ENCODE measurements at places on chromosomes 2 and 18.

GRCh38 chr2:232476791-232477190 lies 10.8 kb downstream of the ECEL1 start:
- DNase-seq, result no peak

DNA sequence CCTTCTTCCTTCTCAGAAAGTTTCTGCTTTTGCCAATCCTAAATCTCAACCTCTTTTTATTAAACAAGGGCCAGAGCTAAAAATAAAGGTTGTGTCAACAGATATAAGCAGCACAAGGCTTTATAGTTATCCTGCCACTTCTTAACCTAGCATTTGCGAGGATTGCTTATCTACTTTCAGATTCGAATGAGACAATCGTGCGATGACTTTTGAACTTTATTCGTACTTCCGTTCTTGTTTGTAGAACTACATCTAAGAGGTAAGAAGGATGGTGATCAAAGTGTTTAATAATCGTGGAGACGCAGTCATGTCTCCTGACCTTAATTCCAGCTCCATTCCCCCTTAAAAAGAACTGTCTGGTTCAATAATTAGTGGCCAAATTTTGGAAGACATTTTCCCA lies 578.6 kb downstream of the PIK3C3 start:
- DNase-seq, result no peak

GRCh38 chr2:34892766-34893165 lies 1293.7 kb upstream of the FAM98A start:
- DNase-seq, result no peak

GRCh38 chr2:45300026-45300750 lies 290.9 kb upstream of the SIX2 start:
- no peak for DNase-seq

GRCh38 chr2:144826105-144826504 lies 306.2 kb upstream of the ZEB2 start:
- no peak for DNase-seq

DNA sequence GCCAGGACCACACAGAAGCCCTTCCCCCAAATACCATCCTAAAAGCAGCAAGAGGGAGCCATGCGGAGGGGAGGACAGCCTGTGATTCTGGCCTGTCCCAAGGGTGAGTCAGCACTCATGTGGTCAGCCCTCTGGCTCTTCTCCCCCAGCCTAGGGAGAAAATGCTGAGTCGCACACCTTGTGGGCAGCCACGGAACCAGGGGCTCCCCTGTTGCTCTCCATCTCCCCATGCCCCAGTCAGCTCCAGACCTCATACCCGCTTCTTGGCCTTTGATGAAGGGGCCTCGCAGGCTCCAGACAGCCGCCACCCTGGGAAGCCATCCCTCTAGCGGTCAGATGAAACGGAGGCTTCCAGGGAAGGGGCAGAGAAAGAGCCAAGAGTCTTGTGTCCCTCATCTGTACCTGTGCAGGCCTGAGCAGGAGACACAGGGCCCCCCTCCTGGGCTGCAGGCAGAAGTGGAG lies 181.3 kb upstream of the SIX2 start:
- DNase-seq, result peak; percentile 78

- no peak for DNase-seq
Observed at GRCh38 chr2:199744724-199745123, 106.3 kb downstream of the FTCDNL1 start.

GRCh38 chr18:23049698-23050373 lies 85.4 kb upstream of the CABLES1 start:
- peak; percentile 4 for DNase-seq

- DNase-seq, result peak; percentile 28
Observed at GRCh38 chr18:75041586-75041985, 167.4 kb downstream of the PTGR3 start.

- peak; percentile 52 for DNase-seq
Observed at GRCh38 chr2:207528980-207529329, 807 bp upstream of the CREB1 start.

DNA sequence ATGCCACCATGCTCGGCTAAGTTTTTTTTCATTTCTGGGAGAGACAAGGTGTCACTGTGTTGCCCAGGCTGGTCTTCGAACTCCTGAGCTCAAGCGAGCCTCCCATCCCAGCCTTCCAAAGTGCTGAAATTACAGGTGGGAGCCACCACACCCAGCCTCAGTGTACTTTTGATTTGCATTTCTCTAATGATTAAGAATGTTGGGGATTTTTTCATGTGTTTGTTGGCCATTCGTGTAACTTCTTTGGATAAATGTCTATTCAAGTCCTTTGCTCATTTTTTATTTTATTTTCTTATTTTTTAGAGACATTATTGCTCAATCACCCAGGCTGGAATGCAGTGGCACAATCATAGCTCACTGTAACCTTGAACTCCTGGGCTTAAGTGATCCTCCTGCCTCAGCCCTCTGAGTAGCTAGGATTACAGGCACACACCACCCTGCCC lies 73.1 kb downstream of the TMEM185B start:
- no peak for DNase-seq

DNA sequence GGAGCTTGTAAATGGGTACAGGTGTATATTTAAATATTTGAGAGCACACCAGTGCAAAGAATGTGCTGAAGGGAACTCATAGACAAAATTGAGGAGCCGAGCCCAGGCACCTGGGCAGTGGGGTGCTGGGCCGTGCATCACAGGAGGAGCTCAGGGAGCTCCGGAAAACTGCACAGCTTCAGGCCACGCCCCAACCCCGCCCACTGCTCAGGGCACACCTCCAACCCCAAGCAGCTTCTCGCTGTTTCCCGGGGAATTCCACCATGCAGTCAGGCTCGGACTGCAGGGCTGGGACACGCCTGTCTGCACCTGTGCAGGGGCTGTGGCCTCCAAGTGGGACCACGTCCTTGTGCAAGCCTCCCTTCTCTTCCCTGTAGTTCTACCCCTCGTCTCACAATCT lies 243.0 kb downstream of the HDAC4 start:
- no peak for DNase-seq

- peak; percentile 47 for DNase-seq
Observed at GRCh38 chr2:157786663-157787363, 89.3 kb downstream of the ACVR1 start.

GRCh38 chr2:219526320-219527075 lies 12.2 kb downstream of the ASIC4 start:
- no peak for DNase-seq

GRCh38 chr2:109162999-109163398 lies 34.0 kb downstream of the SH3RF3 start:
- DNase-seq, result peak; percentile 31

DNA sequence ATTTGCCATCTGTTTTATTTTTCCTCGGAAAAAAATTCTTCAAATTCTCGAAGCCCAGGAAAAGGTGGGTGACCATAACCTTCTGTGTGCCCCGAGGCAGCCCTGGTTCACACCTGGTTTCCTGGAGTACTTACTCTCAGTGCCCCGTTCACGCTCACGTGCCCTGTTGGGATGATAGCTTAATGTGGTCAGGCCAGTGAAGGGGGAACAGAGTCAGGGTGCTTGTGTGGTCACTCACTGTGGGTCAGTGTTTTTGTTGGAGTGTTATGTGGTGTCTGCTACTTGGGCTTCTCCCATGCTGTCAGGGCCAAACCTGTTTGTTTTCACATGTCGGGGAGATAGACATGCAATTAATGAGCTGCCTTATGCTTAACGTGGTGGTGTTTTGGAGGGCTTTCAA lies 78.1 kb downstream of the MAP4K4 start:
- no peak for DNase-seq

DNA sequence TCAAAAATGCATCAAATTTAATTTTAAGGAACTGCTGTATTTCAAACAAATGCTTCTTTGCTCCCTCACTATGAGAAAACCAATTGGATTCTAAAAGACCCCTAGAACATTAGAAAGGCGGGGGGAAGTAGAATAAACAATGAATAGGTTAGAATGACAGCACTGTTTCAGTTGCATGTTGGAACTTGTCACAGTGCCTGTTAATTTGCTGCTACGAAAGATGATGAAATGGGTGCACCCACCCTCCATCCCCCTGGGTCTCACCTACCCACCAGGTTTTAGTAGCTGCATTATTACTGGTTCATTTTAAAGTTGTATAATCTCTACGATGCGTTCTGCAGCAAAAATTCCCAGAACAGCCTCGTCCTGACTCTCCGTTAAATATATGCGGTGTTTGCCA lies 193.0 kb upstream of the COPS8 start:
- DNase-seq, result no peak

GRCh38 chr2:176997792-176998169 lies 214.8 kb upstream of the HNRNPA3 start:
- no peak for DNase-seq

DNA sequence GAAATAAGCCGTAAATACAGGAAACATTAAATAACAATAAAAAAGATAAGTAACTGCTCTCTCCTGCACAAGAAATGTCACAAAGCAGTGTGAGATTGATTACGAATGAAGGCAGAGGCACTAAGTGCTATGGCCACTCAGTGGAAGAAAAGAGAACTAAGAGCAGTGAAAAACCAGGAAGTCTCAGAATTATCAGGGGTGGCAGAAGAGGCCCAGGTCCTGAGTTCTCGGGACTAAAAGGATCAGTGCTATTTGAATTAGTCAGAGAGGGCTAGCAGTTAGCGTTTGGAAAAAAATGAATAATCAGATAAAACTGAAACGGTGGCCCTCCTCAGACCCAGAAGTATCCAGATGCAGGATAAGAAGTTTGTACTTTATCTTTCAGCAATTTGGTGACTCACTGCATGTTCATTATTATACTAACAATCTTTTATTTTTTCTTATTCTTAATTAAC lies 367.1 kb downstream of the ZEB2 start:
- DNase-seq, result peak; percentile 66

DNA sequence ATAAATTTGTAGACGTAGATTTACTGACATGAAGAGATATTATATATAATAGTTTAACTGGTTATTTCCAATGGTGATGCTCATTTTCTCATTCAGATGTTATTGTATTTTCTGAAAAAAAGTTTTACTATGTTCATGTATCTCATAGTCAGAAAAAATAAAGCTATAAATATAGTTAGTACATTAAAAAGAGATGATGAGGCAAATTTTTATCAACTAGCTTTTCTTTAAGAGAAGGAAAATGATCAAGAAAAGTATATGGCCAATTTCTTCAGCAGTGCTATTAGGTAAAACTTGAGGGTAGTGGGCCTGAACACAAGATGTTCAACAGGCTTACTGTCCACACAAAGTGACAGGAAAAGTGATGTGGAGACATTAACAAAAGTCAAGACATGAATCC lies 11.7 kb downstream of the TTC21B start:
- no peak for DNase-seq

DNA sequence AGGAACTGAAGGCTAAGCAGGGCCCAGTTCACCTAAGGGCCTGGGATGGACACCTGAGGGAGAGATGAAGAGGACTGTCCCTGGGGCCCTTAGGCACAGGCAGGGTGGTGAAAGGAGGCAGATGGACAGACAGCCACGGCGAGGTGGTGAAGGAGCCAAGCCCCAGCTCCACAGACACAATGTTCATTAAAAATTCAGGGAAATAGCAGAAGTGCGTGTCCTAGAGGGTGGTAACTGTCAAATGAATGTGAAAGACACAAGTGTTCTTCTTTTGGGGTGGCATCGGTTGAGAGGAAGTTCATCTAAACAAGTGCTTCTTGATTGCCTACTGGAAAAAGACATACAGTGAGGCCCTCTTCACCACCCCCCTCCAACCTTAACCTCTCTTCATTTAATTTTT lies 76.2 kb upstream of the SIX2 start:
- DNase-seq, result no peak

DNA sequence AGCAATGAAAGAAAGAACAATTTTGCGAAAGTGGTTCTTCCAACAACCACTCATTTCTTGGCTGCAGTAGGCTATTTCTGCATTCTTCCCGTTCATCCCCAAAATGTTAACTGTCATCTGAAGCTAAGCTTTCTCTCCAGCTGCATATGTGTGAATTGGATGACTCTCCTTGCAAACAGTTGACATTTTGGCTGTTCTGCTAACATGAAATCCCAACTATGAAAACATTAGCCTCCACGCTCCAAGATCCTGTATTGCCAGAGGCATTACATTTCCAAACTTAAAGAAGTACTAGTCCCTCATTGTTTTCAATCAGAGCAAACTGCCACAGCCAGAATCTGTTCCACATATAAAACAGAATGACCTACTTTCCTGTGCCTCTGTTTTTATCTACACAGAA lies 88.5 kb downstream of the TGIF1 start:
- peak; percentile 56 for DNase-seq

- no peak for DNase-seq
Observed at GRCh38 chr18:67239826-67240225, 276.7 kb downstream of the DSEL start.

DNA sequence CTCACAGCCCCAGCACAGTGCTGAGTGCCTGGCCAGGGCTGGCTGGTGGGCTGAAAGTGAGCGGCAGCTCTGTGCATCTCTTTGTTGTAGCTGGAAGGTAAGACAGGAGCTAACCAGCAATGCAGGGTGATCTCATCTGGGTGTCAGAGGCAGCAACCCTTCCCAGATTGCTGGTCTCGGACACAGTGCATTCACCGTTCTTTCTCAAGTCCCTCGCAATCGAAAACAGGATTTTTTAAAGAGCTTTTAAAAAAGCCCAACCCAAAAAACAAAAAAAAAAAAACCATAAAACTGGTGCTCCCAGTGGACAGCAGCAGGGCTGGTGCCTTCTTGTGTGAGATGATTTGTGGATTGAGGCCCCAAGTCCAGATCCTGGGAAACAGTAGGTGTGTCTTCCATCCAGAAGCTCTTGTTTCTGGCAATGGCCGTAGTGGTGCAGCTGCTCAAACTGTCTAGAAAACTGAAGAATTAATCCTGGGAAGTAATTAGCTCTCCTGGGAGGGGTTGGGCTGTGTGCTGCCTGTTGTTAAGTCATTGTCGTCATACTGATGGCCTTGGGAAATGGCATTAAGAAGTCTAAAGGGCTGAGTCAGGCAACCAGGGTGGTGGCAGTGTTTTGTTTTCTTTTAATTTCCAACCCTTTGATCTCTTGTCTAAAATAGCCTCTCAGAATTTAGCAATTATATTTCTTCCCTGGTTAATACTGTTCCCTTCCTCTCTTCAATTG lies 156.7 kb downstream of the KLHL29 start:
- DNase-seq, result peak; percentile 49

GRCh38 chr2:230327418-230328154 lies 593 bp downstream of the SP140L start:
- peak; percentile 35 for DNase-seq

DNA sequence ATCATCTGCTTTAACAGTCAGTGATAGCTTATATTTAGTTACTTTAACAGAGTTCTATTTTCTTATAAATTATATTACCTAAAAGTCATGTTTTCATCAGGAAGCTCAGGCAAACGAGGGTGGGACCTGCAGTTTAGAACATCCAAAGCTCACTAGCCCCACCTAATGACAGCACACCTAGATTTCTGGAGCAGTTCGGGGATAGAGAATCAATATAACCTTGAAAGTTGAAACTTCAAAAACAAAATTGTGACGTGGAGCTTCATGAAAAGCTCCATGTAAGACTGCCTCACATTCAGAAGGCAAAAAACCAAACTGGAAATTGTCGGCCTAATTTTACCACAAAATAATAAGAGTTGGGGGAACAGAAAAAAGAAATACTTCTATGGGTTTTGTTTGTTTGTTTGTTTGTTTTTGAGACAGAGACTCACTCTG lies 185.9 kb upstream of the CCDC150 start:
- peak; percentile 63 for DNase-seq

GRCh38 chr2:183383854-183384253 lies 259.6 kb downstream of the NUP35 start:
- DNase-seq, result no peak
